ENCODE measurements at places on chromosomes 2 and 18. TPM values are rescaled to one million over a fixed set of nuclear protein-coding genes. Genes with fewer than 3 reads are reported as not detected.

DNA sequence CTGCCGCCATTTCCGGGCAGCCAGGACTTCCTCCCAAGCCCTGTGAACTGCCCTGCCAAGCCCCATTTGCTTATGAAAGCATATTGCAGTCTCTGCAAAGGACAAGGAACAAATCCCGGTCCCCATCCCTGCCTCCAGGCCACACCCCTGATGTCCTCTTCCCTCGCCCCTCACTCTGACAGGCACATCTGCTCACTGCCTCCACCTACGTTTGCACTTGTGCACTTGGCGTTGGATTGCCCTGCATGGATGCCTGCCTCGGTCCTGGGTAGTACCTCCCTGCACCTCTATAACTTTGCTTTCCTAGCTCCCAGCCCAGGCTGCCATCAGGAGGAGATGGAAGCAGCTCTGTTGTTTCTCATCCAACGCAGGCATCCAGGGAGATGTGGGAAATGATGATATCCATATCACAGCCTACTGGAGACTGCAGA lies 19.6 kb upstream of the RPL31 start:
- no peak for DNase-seq

DNA sequence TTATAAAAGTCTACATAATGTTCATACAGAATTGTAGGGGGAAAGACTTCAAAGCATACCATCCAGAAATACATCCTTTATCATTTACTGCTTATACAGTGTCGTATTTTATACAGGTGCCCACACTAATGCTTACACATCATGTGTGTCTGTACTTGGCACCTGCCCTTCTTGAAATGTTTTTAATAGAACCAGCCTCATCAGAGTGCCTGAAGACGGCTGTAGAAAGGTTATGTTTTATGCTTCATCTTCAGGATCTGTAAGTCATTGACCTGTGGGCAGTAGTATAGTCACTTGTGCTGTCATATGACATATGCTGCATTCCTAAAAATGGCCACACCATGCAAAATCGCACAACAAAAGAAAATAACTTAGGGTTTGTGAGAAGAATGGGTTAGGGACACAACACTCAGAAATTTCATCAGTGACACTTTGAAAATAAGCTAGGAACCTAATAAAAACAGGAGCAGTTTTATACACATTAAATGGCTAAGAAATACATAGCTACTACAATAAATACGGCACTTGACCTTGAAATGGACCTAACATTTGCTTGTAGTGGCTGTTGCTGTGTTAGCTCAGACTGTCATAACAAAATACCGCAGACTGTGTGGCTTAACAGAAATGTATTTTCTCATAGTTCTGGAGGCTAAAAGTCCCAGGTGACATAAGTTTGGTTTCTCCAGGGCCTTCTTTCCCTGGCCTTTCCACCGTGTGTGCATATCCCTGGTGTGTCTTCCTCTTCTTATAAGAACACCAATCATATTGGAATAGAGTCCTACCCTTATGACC lies 112.6 kb downstream of the CERS6 start:
- no peak for DNase-seq

The RFTN2 gene
- not detected for total RNA-seq

The LOXL3 gene
- total RNA-seq, result 0.20 TPM

DNA sequence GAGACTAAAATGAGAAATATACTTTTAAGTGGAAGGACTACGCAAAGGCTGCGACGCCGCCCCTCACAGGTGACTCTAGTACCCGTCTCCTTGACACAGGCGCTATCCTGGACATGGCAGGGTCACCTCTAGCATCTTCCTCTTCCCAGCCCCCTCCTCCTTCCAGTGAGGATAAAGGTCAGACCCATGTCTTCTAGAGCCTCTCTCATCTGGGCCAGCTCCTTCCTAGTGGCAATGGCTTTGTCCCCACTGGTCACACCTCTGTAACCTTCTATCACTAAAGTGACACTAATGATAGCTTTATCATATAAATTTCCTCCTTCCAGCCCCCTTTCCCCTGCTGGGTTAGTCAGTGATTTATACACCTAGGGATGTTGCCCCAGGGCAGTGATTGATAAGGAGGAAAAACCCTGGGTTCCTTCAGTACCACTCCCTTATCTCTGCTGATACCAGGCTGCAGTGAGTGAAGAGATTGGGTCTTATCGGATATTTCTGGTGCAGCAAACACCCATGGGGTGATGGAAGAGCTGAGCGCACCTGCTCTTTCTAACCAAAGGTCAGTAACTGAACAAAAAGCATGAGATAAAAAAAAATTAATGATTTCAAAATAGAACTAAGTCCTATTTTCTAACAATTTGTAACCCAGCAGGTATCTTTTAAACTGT lies 62.0 kb upstream of the FZD5 start:
- DNase-seq, result no peak

The CHST10 gene
- 7.3 TPM for total RNA-seq

The SLC4A3 gene
- not detected for total RNA-seq

- no peak for DNase-seq
Measured at GRCh38 chr2:12895017-12895416, 178.3 kb downstream of the TRIB2 start.

GRCh38 chr2:218368621-218369153 lies 12.0 kb downstream of the CATIP start:
- DNase-seq, result no peak

The DSG4 gene
- total RNA-seq, result not detected

GRCh38 chr2:189552334-189552990 lies 28.1 kb downstream of the SLC40A1 start:
- no peak for DNase-seq

DNA sequence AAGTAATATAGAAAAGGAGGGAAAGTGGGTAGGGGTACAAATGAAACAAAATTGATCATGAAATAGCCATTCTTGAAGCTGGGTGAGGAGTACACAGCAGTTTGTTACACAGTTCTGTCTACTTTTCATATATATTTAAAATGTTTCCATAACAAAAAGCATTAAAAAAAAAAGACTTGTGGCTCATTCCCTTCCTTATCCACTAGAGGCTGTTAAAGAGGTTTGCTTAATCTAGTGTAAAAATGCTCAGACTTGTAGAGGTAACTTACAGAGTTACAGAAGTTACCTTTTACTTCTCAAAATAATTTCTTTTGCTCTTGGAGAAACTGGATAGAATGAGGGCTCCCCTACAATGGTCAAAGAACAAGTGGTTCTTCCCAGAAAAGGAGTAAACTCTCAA lies 8.1 kb upstream of the WIPF1 start:
- no peak for DNase-seq

The TMEM178A gene
- total RNA-seq, result 0.86 TPM

All from activated naive CD4-positive, alpha-beta T cell treated with anti-CD3 and anti-CD28 coated beads, Interleukin-2, amount 50 U/mL, for 72 hours (primary cell).